ENCODE measurements at places on chromosomes 2 and 18.

- DNase-seq, result no peak
Measured at GRCh38 chr18:37559194-37559593, 6.4 kb downstream of the CELF4 start.

- DNase-seq, result no peak
Measured at GRCh38 chr2:64482243-64482642, 28.3 kb downstream of the LGALSL start.

DNA sequence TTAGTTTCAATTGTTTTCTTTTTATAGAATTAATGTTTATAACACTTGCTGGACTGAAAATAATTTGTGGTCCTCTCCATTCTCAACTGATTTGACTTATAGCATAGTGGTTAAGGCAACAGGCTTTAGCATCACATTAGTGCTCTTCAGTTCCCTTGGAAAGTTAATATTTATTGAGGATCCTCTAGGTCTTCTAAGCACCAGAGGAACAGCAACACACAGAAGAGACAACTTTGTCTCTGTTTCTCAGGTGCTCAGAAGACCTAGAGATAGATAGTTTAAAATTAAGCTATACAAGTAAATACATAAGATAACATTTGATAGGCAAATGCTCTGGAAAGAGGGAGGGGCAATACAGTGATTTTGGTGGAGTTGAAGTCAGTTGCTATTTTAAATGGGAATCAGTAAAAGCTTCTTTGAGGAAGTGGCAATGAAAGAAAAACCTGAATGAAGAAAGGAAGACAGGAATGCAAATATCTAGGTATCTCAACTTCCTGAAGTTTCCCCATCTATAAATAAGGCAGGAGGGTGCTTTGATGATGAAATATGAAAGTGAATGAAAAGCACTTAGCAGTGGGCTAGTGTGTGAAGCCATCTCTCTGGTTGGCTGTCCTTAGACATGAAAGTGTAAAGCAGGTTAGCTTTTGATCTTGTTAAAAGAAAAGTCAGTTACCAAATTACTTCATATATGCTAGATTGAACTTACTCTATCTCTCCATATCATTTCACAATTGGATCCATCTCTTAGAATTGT is 7.9 kb downstream of the NEUROD1 start:
- no peak for DNase-seq

DNA sequence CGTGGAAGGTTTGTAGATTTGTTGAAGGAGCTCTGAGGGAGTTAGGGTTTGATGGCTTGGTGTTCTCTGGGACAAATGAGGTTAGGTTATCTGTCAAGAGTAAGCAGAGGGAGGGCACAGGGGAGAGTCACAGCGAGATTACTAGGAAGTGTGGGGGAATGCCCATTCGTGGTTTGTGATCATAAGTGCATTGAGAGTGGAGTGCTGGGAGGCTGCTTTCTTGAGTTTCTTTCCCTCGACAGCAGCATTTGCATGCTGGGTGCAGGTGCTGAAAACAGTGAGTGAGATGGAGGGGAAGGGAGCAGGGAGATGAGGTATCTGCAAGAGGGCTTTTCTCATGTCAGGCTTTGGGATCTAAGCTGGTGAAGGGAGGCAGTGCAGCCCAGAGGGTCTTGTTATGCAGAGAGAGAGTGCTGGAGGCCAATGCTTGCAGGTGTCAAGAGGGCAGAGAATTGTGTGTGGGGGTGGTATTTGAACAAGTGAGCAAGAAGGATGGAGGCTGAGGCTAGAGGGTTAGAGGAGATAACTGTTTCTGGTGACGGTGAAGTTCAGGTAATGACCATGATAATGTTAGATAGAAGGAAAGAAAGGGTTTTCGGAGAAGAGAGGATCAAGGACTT is 8.8 kb downstream of the RALB start:
- DNase-seq, result no peak

DNA sequence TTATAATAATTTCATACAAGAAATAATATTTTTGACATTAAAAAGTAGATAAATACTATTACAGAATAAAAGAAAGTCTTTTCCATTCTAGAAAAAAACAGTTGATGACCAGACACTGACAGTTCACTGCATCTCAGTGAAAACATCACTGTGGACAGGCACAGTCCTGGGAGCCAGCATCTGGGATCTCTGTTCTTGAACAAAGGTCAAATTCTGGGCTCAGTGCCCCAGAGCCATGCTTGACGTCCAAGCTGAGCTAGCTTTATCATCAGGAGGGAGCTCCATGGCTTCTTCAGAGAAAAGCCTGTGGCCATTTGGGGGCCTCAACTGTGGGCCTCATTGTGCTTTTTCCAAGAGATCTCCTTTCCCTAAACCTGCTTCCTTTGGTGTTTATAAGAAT is 86.1 kb upstream of the SRD5A2 start:
- no peak for DNase-seq

- DNase-seq, result no peak
Measured at GRCh38 chr2:126884861-126885750, 13.6 kb upstream of the TEX51 start.

DNA sequence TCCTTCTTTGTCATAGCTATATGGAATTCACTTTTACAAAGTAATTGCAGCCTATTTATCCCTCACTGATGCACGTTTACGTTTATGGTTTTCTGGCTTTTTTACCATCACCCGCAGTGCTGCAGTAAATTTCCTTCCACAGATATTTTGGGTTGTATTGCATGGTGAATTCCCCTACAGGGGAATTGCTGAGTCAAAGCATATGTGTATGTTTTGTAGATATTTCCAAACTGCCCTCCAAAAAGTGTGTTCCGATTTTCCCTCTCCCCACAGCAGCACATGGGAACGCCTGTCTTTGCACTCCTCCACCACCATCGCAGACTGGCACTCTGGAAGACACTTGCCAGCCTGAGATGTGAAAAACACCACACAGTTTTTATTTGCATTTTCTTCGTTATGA is 80.6 kb upstream of the UXS1 start:
- no peak for DNase-seq

DNA sequence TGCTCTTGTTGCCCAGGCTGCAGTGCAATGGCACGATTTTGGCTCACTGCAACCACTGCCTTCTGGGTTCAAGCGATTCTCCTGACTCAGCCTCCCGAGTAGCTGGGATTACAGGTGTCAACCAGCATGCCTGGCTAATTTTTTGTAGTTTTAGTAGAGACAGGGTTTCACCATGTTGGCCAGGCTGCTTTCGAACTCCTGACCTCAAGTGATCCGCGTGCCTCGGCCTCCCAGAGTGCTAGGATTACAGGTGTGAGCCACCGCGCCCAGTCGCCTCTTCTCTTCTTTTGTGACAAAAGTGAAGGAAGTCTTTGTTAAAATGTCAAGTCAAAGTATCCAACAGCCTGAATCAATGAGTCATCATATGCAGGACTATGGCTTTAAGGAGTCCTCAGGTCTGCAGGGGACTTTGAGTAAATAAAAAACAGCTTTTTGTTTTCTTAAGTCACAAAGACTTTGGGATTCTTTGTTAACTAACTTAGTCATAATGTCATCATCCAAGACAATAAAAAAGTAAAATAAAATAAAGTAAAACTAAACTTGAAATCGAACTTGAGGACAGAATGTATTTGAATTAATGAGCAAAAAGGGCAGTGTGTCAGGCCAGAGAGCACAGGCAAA is 1153.2 kb downstream of the SUCLG1 start:
- DNase-seq, result no peak

GRCh38 chr18:46196627-46197243 is 92.5 kb downstream of the HAUS1 start:
- no peak for DNase-seq

- no peak for DNase-seq
Measured at GRCh38 chr18:45962461-45962860, 4.7 kb downstream of the EPG5 start.

- peak; percentile 77 for DNase-seq
Measured at GRCh38 chr2:186918495-186918894, 69.5 kb upstream of the ZSWIM2 start.

DNA sequence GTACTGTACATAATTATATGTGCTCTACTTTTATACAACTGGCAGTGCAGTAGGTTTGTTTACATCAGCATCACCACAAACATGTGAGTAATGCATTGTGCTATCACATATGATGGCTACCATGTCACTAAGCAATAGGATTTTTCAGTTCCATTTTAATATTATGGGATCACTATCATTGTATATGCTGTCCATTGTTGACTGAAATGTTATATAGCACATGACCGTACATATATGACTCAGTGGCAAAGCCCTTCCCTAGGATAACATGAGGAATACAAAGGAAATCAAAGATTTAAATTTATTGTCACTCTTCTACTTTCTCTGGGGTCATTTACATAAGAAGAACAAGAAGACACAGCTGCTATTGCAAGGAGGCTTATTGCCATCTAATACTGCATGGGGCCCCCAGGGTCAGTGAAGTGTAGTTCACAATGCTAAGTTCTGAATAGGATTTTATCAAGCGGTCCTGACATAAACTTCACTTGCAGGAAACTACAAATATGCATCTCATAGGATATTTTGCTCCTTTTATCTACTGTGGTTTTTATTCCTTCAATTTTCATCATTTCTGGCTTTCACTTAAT is 21.8 kb downstream of the PDE1A start:
- no peak for DNase-seq

DNA sequence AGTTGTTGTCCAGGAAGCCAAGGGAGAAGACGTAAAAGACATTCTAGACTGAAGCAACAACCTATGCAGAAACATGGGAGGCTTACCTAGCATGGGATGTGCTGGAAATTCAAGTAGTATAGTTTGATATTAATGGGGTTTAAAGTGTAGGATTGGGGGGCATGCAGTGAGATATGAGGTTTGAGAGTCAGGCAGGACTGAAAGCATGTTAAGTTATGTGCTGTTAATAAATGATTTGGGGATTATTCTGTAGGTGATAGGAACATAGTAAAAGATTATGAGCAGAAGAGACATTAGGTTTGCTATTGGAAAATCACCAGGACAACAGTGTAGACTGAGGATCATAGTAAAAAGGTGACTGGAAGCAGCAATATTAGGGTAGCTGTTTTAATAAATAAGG is 3.2 kb downstream of the EHBP1 start:
- no peak for DNase-seq

DNA sequence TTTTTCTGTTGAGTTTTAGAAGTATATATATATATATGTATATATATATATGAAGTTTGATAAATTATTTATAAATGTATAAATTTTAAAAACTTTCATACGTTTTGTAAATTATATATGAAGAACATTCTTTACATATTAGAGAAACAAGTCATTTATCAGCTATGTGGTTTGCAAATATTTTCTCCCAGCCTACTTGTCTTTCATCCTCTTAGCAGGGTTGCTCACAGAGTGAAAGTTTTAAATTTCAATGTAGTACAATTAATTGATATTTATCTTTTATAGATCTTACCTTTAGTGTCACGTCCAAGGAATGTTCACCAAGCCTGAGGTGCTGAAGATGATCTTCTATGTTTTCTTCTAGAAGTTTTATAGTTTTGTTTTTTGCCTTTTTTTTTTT is 78.3 kb upstream of the HS6ST1 start:
- DNase-seq, result no peak

GRCh38 chr2:53033411-53033810 is 734.2 kb upstream of the CHAC2 start:
- DNase-seq, result no peak

GRCh38 chr2:113211226-113212105 is 37.7 kb downstream of the PSD4 start:
- DNase-seq, result no peak

GRCh38 chr2:80001701-80002101 is 302.9 kb downstream of the LRRTM1 start:
- DNase-seq, result no peak

GRCh38 chr2:227706859-227707258 is 11.0 kb downstream of the SLC19A3 start:
- DNase-seq, result no peak
